Endothelial cell (in vitro differentiated cells): ENCODE measurements at places on chromosomes 2 and 18.

DNA sequence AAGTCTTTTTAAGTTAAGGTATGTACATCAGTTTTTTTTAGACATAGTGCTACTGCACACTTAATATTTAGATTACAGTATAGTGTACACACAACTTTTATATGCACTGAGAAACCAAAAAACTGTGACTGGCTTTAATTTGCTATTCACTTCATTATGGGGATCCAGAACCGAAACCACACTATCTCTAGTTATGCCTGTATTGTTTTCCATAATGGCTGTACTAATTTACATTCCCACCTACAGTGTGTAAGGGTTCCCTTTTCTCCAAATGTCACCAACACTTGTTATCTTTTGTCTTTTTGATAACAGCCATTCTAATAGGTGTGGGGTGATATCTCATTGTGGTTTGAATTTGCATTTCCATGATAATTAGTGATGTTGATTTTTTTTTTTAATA lies 213.4 kb upstream of the CCDC150 start:
- no peak for DNase-seq

- DNase-seq, result no peak
These were observed 85.1 kb upstream of the FOXI3 start for GRCh38 chr2:88537640-88538039.

DNA sequence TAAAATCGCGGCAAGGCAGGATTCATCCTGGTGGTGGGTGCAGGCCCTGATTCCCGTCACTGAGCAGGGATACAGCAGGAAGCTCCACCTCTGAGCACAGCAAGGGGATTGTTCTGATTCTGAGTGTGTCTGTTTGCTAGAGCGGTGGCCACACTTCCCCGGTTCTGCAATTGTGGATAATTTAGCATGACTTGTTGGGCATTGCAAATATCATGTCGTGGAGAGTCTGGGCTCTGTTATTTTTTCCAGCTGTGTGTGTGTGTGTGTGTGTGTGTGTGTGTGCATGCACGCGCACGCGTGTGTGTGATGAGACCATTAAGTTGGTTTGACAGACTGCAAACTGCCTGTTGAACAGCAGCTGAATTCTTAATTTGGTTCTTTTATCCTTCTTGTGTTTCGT lies 4.1 kb upstream of the TMEM18 start:
- no peak for DNase-seq

- no peak for DNase-seq
These were observed 62.6 kb downstream of the ETAA1 start for GRCh38 chr2:67459761-67460160.

GRCh38 chr2:239277401-239278085 lies 123.3 kb downstream of the HDAC4 start:
- no peak for DNase-seq

GRCh38 chr2:132037527-132038178 lies 124.1 kb downstream of the ANKRD30BL start:
- DNase-seq, result peak; percentile 52

GRCh38 chr2:67522148-67522547 lies 125.0 kb downstream of the ETAA1 start:
- DNase-seq, result no peak

GRCh38 chr2:64796926-64797325 lies 143.2 kb upstream of the SERTAD2 start:
- no peak for DNase-seq

DNA sequence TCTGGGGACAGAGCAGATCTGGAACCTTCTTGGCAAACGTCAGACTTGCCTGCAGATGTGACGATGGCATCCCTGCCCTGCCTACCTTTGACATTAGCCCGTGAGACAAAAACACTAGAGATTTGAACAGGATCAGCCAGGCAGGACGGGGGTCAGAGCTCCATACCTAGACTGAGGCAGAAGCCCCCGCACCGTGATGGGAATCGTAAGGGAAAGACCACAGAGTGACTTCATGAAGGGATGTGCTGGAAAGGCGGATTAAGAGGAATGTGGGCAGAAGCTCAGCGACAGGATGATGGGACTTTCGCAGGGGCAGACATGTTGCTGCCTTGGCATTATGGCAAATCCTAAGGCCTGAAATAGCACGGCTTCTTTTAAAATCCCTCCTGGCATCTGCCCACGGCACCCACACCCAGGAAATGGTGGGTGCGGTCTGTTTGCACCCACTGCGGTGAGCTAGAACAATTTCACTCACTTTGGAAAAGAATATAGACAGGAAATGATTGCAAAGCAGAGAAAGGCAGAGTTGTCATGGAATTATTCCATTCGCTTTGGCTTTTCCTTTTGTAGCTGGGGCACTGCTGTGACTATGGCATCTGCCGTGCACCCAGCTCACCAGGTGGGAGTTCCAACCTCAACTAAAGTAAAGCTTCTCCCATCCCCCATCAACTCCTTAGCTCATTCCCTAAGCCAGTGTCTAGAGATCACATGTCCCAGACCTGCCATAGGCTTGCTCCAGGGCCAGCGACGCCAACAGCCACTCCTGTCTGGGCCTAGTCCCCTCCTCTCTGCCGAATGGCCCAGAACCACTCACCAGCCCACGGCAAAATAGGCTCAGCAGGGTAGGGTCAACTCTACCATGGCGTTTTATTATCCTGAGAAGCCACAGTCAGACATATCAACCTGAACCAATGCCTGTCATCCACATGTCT lies 112.7 kb upstream of the NPAS2 start:
- DNase-seq, result no peak

- DNase-seq, result no peak
These were observed 39.8 kb upstream of the DDX18 start for GRCh38 chr2:117774716-117775115.

DNA sequence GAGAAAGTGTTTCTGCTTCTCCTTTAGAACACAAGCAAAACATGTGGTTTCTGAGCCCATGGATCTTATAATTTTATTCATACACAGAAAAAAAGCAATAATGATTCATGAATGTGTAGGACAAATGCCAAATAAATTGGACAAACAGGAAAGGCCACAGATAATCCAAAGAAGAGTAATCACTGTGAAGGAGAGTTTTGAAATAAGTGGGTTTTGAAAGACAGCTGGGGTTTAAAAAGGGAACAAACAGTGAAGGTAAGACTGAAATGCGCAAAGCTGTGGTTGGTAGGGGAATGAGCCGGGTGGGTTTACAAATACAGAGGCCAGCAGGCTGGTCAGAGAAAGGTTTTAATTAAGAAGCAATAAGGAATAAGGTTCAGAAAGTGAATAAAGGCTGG lies 50.0 kb upstream of the MBOAT2 start:
- no peak for DNase-seq

- no peak for DNase-seq
These were observed 96.7 kb upstream of the ZCCHC2 start for GRCh38 chr18:62426191-62426488.

GRCh38 chr2:212912445-212913103 lies 238.8 kb downstream of the IKZF2 start:
- no peak for DNase-seq
